NCI-H524 (cell line): ENCODE measurements at places on chromosomes 1 and 21.

DNA sequence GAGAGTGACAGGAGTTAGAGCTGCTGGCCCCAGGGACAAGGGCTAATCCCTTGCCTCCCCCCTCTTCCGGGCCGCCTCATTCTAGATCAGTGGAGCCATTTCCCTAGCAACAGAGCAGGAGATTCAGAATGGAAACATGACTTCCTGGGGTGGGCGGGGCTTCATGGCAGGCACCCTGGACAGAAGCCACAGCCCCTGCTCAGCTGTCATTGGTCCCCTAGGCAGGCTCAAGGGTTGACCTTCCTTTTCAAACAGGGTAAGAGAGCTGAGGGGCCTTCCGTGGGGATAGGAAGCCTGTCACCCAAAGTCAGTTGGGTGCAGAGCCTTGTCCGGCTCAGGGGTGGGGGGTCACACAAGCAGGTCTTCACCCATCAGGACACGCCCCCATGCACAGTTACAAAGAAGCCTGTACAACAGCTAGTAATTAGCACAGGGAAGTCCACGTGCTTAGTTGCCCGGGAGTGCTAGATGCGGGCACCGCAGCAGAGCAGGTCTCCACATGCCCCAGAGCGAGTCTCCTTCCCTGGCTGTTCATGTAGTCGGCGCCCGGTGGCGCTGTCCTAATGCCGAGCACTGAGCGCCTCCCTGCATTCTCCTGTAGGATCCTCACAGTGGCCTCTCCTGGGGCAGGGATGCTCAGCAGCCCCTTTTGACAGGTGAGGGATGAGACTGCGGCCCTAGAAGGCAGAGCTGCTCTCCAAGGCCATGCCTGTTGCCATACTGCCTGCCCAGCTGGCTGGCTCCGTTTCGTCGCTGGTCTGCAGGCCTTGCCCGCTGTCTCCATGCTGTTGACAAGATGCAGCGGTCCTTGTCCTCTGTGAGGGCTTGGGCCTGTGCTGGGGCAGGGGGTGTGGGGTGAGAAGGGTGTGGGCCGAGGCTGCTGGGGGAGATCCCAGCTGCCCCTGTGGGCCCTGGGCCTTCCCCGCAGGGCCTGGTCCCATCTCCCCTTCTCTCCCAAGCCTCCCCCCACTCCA is 5.1 kb downstream of the TMEM201 start:
- DNase-seq = peak; percentile 95

- DNase-seq = peak; percentile 19
Observed at GRCh38 chr1:35451125-35451528, 106.1 kb downstream of the KIAA0319L start.

GRCh38 chr1:94323311-94324177 is 86.2 kb upstream of the ARHGAP29 start:
- no peak for DNase-seq

GRCh38 chr21:37139154-37139553 is 66.1 kb downstream of the TTC3 start:
- no peak for DNase-seq

DNA sequence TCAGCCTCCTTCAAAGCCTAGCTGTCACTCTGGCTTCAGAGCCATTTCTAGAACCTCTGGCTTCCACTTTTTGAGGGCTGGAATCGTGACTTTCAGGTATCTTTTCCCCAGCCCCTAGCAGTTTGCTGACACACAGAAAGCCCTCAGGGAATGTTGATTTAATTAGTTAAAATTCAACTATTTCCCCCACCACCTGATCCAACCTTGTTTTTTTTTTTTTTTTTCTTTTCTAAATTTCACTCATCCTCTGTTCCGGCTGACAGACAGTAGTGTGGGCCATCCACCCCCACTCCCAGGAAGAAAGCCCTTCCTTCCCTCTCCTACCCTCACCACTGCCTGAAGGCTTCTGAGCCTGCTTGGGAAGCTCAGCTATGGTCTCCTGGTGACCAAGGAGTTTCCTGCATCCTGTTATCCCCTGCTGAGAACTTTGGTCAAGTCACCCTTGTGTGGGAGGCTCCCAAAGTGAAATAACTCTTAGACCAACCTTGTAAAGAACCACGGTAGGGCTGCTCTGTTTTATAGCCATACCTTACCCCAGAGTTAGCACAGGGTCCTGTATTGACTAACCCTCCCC is 29.4 kb downstream of the KCNJ6 start:
- DNase-seq = no peak

DNA sequence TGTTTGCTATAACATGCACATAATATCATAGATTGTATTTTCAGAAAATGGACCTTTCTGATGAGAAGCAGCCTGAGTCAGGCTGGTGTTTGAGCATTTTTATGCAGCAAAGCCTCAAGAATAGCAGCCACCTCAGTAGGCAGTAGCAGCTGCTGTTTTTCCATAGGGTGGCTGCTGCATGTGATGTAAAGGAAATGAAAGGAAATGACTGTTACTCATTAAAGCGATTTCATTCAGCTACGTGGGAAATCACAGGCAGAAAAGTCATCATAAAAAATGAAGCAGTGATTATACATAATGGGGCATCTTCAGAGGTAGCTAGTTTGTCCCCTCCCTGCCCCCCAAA is 110.4 kb downstream of the PATJ start:
- no peak for DNase-seq

DNA sequence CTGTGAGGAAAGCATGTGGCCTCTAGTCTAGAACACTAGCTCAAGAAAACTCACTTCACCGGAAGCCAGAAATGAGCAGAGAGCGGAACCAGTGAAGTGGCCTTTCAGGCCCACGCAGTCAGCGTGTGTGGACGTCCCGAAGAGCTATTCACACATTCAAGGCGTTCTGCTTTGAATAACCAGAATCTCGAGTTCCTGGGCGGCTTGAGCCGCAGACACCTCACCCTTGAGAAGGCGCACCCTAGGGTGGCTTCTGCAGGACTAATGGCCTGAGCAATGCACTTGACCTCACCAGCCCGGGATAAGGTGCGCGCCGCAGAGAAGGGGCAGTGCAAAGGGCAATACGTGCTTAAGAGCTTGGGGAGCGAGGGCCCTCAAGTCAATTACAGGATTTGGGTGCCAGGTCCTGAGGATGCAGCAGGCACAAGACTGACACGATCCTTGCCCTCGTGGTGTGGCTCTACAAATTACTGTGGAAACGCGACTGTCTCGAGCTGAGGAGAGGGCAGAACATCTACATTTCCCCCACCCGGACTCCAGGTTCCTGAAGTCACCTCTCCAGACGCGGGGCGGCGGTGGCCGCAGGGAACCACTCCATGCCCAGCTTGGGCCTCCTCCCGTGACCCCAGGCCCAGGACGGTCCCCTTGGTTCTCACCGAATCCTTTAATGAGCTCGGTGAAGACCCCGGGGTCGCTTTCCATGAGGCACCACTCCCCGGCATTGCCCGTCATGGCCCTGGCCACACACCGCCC is 455 bp downstream of the UCHL5 start:
- DNase-seq = peak; percentile 67

GRCh38 chr1:207021139-207021861 is 11.3 kb downstream of the C1orf116 start:
- no peak for DNase-seq

- DNase-seq = no peak
Observed at GRCh38 chr1:185663332-185663731, 70.9 kb upstream of the HMCN1 start.

DNA sequence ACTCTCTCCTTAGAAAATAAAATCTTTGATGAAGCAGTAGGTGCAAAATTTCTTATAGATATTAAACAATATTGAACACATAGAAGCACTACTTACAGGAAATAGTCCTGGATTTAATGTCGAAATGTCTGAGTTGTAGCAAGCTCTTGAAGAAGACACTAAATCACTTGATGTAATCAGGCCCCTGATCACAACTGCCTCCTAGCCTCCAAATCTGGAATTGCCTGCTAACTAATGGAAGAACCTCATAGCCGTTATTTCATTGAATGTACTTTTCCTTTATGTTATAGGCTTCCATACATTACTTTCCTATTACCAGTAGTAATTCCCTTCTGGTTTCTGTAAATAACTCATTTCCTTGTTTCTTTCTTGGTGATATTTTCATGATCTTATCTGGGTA is 675.7 kb upstream of the CHRM3 start:
- no peak for DNase-seq

GRCh38 chr1:55304229-55304740 is 89.1 kb upstream of the USP24 start:
- peak; percentile 63 for DNase-seq

GRCh38 chr1:9792156-9793042 is 31.4 kb downstream of the CLSTN1 start:
- peak; percentile 95 for DNase-seq

- DNase-seq = no peak
Observed at GRCh38 chr21:45362077-45362747, 42.8 kb upstream of the COL18A1 start.

DNA sequence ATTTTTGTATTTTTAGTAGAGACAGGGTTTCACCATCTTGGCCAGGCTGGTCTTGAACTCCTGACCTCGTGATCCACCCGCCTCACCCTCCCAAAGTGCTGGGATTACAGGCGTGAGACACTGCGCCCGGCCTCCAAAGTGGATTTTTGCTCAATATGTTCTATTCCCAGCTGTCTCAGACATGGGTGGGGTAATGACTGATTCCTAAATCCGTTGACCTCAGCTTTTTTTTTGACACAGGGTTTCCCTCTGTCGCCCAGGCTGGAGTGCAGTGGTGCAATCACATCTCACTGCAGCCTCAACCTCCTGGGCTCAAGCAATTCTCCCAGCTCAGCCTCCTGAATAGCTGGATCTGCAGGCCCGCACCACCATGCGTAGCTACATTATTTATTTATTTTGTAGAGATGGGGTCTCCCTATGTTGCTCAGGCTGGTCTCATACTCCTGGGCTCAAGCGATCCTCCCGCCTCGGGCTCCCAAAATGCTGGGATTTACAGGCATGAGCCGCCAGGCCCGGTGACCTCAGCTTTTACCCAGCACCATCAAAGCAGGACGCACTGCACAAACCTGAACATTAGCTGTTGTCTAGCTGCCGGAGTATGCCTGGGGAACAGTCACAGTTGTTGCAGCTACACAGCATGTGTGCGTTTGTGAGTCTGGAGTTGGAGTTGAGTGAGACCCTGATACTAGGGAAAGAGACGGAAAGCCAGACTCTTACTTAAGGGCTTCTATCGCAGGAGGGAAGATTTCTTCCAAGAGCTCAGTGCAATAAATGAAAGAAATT is 43.7 kb upstream of the PSEN2 start:
- DNase-seq = no peak

GRCh38 chr1:30912224-30912623 is 3.7 kb upstream of the SDC3 start:
- no peak for DNase-seq

DNA sequence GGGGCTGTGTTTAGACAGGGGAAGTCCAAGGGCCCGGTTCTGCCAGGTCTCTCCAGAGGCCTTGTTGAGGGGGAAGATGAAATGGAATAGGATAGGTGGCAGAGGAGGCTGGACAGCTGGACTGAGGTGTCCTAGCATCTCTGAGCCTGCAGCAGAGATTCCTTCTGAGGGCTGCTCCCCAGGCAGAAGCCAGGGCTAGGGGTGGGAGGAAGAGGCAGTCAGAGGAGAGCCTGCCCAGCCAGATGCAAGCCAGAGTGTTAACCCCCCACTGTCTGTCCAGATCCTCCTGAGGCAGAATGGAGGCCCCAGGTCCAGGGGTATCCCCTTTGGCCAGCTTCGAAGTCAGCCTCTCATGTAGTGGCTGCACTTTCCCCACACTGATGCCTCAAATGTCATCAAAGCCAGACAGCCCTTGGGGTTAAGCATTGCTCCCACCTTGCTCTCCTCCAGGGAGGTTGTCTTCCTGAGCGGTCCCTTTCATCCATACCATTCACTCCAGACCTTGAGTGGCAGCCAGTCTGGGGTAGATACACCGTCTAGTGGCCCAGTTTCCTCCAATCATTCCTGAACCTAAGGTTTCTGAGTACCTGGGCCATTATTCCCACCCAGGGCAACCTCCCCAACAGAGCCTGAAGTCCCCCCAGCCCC is 1.7 kb downstream of the CSF1 start:
- no peak for DNase-seq

DNA sequence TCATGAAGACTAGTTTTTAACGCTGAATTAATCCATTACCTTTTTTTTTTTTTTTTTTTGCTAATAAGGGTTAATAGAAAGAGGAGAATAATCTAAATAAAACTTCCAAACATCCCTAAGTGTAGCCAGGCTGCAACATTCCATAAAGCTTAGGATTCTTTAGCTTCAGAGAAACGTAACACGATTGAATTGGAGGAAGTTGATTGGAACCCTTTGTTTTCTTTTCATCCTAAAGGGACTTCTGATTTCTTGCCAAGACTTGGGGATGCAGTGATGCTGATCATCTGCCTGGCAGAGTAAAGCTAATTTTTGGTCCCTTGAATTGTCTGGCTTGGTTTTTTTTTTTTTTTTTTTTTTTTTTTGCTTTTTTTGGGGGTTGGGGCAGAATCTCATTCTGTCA is 142.9 kb downstream of the VPS13D start:
- DNase-seq = no peak

- DNase-seq = peak; percentile 4
Observed at GRCh38 chr21:16775076-16775475, 737.8 kb upstream of the CXADR start.

- DNase-seq = no peak
Observed at GRCh38 chr1:94702442-94702815, 117.7 kb upstream of the SLC44A3 start.
